ENCODE measurements at places on chromosomes 11 and 22.

- DNase-seq, result no peak
These were observed 21.5 kb upstream of the P2RY2 start for GRCh38 chr11:73196576-73196975.

- DNase-seq, result no peak
These were observed 63.6 kb downstream of the PARVG start for GRCh38 chr22:44244265-44244822.

GRCh38 chr22:36910461-36910860 is 3.0 kb upstream of the CSF2RB start:
- DNase-seq, result no peak

- DNase-seq, result no peak
These were observed 1.2 kb downstream of the ATXN10 start for GRCh38 chr22:45672564-45673481.

DNA sequence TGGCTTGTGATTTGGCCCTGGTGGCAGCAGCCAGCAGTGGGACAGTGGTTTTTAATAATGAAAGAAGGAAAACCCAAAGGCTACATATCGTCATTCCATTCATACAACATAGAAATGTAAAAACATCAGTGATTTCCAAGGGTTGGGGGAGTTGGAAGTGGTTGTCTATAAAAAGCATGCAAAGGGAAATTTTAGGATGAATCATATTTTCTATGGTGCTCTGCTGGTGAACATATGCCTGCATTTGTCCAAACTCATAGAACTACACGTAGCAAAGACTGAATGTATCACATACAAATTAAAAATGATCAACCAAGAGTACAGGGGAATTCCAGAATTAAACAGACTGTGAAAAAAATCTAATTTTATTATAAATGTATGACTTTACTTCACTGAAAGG is 11.1 kb downstream of the OR5B3 start:
- DNase-seq, result no peak

DNA sequence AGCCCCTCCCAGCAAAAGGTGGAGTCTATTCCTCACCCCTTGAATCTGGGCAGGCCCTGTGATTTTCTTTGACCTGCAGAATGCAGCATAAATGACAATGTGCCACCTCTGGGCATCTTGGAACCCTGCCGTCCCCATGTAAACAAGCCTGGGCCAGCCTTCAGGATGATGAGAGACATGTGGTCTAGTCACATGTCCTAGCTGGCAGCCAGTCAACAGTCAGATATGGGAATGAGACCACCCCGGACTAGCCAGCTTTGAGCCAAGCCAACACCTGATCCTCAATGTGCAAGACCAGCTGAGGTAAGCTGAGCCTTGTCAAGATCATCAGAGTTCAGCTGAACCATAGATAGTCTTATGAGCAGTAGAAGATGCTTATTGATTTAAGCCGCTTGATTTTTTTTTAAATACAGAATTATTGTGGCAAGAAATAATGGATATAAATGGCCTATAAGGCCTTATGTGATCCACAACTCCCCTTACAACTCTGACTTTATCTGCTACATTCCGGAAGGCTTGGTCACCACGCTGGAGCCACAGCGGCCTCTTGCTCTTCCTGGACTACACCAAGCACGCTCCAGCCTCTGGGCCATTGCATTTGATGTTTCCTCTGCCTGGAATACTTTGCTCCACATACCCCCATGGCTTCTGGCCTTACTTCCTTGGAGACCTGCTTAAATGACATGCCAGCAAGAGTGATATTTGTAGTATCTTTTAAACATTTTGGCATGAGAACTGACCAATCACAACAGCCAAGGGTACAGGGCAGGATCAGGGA is 225.9 kb upstream of the SESN3 start:
- DNase-seq, result no peak

DNA sequence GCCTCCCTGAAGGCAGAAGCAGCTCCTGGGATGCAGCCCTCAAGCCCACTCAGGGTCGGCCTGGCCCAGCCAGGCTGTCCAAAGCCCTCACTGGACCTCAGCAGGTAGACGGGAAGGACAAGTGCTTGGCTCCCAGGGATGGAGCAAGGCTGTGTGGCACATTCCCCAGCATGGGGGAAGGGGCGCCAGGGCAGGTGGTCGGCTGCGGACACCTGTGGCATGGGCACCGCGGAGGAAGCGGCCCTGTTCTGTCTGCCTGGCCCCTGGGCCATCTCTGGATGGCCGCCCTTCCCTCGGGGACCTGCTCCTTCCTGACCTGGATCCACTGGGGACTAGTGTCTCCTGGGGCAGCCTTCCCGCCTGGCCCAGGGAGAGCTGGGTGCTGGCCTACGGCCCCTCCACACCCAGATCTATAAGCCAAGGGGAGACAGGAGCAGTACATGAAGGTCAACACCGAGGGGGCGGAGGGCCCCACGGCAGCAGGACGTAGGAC is 26.0 kb downstream of the CHID1 start:
- DNase-seq, result no peak

DNA sequence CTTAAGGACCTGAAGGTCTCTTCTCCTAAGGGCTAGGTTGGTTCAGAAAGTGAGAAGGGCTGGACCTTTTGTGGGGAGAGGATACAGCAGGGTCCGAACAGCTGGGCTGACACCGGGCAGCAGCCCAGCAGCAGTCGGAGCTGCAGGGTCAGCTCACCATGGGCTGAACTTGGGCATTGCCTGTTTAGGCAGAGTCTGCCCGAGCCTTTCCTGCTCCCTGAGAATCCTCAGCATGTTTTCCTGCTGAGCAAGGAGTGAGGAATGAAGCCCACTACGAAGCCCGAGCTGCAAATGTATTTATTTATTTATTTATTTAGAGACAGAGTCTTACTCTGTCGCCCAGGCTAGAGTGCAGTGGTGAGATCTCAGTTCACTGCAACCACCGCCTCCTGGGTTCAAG is 83.9 kb downstream of the PTPRJ start:
- no peak for DNase-seq

- peak; percentile 14 for DNase-seq
These were observed 19.5 kb downstream of the CLTCL1 start for GRCh38 chr22:19271856-19272535.

DNA sequence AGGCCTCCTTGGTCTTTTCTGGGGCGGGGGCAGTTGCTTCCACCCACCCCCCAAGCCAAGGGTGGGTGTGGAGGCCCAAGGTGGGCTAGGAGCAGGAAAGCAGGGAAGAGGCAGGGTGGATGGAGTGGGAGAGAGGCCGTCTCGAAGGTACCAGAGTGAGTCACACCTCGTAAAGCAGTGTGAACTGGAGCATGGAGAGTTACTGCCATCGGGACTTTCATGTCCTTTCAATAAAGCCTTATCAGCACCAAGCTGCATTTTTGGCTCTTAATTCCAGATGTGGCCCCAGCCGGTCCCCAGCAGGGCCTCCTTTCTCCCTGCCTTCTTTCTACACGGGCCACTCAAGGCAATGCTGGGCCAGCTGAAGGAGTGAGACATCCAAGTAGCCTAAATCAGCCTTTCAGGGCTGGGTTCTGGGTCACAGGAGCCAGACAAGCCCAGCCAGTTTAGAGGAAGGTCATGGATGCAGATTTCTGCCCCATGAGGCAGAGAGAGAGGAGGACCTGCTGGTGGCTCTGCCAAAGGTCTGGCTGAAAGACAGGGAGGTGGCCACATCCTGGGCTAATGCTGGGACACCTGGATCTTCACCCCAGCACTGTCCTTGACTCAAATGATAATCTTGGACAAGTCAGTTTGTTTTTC is 59.0 kb upstream of the CD82 start:
- no peak for DNase-seq

DNA sequence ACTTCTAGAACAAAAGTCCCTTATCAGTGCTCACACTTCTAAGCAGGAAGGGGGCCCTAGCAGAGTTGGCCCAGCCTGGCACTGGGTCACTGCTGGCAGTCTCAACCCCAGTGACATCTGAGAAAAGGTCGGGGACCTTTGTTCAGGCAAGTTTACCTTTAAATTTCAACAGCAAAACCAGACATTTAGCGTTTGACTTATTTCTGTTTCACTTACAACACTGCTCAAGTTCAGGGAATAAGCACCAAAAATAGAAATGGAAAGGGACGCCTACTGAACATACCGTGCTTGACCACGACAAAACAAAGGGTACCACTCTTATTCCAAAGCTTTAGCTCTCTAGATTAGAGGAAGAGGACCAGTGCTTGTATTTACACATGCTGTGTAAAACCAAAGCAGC is 26.2 kb downstream of the PITPNB start:
- DNase-seq, result no peak

- DNase-seq, result no peak
These were observed at the start of gene EFEMP2 for GRCh38 chr11:65872586-65873317. Gene EFEMP2 (minus strand): TSS chr11:65872800. CDS start chr11:65872354, 446 bp downstream.

DNA sequence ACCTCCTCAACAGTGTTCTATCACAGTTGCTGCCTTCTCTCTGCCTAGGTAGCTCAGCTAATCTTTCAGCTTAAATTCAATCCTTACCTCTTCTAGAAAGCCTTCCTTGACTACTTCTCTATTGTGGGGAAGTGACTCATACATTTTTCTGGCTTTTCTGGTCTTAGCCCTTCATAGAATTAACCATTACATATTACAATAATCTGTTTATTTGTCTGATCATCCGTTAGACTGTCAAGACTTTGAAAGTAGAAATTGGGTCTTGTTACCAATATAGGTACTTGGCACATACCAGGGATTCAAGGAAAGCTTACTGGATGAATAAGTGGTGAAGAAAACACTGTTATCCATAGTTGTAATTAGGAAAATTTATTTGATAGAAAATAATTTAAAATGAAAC is 89.6 kb downstream of the FANCF start:
- no peak for DNase-seq

GRCh38 chr11:116537709-116538108 is 235.1 kb downstream of the BUD13 start:
- no peak for DNase-seq

DNA sequence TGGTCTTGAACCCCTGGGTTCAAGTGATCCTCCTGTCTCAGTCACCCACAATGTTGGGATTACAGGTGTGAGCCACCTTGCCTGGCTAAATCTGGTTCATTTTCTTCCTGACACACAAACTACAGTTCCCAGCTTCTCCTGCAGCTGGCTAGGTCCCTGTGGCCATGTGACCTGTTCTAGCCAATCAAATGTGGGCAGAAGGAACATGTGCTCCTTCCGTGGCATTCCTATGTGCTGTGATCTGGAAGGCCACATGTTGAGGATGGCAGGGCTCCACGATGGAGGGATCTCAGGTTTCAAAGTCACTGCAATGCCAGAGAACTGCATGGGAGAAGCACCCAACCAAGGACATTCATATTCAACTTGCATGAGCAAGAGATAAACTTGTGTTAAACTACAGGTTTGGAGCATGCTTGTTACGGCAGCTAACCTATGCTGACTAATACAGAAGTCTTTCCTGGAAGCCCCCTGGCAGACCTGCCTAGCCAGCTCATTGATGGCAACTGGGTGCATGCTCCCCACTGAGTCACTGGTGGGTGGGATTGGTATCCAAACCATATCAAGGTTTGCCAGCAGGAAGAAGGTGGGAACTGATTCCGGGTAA is 86.0 kb downstream of the RPS6KA4 start:
- DNase-seq, result no peak

Measured in activated CD4-positive, alpha-beta T cell treated with anti-CD3 and anti-CD28 coated beads, Interleukin-2, Interleukin-6, amounts not matched to agents 100 ng/mL and 50 ng/mL, durations not matched to agents 16 hours and 8 hours (primary cell).